ENCODE measurements at places on chromosomes 1 and 21.
A peak's percentile ranks its signal among the peaks of the same experiment; 100 is the strongest.

GRCh38 chr1:19687414-19687813 is 22.7 kb downstream of the HTR6 start:
- no peak for DNase-seq

GRCh38 chr1:237858992-237859391 is 31.7 kb downstream of the ZP4 start:
- no peak for DNase-seq

GRCh38 chr1:109148987-109149561 is 35.2 kb downstream of the ELAPOR1 start:
- peak; percentile 60 for DNase-seq

DNA sequence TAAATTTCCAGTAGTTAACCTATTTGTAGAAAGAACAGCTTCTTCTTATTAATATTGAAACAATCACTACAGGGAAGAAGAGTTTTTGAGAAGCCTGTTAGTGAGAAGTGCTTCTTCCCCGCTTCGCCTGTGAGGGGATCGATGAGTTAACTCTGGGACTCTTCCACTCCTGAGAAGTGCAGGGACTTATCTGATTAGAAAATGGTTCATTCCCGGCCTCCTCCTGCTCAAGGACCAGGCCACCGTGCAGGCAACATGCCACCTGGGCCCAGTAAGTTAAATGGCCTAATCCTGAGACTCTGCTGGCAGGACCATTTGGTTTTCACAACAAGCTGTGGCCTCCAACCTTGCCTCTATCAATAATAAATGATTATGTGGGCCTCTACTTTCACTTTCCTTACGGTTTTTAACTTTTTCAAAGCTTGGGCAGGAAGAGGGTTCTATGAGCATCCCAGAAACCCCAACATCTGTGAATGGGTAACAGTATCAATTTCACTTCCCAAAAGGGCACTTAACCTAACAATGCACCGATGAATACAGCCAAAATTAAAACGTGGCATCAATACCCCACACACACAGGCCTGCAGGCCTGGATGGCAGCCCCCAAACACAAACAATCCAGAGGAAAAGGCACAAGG is 33.1 kb downstream of the SIPA1L2 start:
- DNase-seq, result no peak

DNA sequence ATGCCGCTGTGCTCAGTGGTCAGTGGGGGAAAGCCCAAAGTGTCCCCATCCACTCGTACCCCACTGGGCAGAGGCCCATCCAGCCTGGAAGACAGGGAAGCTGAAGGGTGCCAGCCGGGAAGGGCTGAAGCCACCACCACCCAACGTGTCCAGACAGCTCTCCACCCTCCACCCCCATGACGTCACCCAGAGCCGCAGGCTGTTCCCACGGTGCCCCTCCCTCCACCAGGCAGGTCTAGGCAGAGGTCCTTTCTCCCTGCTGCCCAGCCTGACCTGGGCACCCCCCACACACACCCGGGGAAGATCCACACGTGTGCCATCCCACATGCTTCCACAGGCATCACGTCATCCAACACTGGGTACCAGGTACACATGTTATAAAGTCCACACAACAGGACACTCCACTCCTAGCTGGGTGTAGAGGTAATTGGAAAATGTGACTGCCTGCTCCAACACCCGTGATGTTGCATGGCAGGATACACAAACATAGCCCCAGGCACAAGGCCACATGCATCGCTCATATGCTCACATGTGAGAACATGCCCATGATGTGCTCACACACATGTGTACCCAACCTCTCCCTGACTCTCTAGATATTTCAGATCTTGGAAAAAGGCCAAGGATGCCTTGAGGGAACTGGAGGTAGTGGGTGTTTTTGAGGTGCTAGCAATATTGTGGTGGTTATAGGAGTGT is 5.1 kb upstream of the ARHGAP30 start:
- no peak for DNase-seq

GRCh38 chr1:18978706-18979105 is 22.2 kb upstream of the IFFO2 start:
- DNase-seq, result no peak

DNA sequence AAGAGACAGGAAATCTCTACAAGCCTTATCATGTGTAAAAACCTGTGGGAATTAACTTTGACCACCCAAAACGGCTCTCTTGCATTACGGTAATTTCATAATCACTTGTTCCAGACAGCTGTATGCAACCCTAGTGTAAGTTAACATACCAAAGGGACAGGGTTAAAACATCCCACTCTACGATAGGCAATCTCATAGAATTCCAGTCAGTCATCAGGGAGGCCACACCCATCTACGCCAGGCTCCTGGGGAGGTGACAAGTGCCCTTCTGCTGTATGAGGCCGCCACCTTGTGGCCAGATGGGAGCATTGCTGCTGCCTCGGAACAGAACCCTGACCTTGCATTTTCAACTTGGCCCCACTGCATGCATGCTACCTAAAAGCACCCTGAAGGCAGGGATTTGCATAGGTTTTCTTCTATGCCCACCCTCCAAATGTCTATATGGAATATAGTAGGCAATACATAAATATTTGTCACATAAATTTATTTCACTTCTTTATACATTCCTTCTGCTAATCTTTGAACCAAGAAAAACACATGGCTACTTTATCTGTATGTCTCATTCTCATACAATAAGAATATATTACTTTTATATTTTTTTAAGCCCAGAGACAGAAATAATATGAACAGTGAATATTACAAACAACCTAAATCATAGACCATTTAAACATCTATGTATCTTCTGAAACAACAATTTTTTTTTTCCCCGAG is 12.6 kb downstream of the HSF2BP start:
- DNase-seq, result peak; percentile 90

DNA sequence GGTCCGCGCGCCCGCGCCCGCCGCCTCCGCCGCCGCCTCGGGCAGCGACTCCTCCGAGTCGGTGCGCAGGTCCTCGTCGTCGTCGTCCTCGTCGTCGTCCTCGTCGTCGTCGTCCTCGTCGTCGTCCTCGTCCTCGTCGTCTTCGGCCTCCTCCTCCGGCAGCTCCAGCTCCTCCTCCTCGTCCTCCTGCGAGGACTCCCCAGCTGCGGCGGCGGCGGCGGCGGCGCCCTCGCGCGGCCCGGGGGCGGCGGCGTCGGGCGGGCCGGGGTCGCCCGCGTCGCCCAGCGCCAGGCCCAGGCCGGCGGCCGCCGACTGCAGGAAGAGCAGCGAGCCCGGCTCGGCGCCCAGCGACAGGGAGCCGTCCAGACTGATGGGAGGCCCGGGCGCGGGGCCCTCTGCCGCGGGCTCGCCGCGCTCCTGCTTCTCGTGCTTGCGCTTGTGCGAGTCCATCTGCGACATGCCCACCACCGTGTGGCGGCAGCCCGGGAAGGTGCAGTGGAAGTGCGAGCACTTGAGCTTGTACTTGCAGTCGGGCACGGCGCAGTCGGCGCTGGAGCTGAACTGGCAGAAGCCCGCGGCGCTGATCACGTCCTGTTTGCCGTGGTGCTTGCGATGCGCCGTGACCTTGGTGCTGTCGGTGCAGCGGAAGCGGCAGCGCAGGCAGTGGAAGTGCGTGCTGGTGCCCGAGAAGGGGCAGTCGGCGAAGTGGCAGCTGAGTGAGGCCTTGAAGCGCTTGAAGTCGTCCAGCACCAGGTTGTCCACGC is 157.3 kb downstream of the CASZ1 start:
- no peak for DNase-seq

- no peak for DNase-seq
Measured at GRCh38 chr1:58904299-58905125, 120.7 kb upstream of the JUN start.

Data from NCI-H748 treated with DMSO at 0.1 percent for 48 hours (cell line).